LHCN-M2 (cell line): ENCODE measurements at places on chromosomes 5 and 9. TPM values are rescaled to one million over a fixed set of nuclear protein-coding genes. Genes with fewer than 3 reads are reported as not detected.
A peak's percentile ranks its signal among the peaks of the same experiment; 100 is the strongest.

GRCh38 chr5:162497455-162497854, 429.9 kb downstream of the GABRG2 start:
- no peak for DNase-seq

- peak; percentile 37 for DNase-seq
Observed at GRCh38 chr9:117649126-117649525, 55.1 kb upstream of the TLR4 start.

The GNE gene
- 25.7 and 26.1 TPM in 2 replicates for total RNA-seq

The TLE1 gene
- 39.5 and 40.3 TPM in 2 replicates for total RNA-seq

- DNase-seq: no peak
Observed at GRCh38 chr5:132458226-132458560, 32.4 kb downstream of the IRF1 start.
